ENCODE measurements at places on chromosomes 16 and 17. TPM values are rescaled to one million over a fixed set of nuclear protein-coding genes. Genes with fewer than 3 reads are reported as not detected.

The OR1F1 gene
- not detected for total RNA-seq

The TPSG1 gene
- total RNA-seq: not detected

The RRN3 gene
- total RNA-seq: 27.3 TPM

- peak; percentile 14 for DNase-seq
Measured at GRCh38 chr16:75462806-75463205, 1.7 kb downstream of the TMEM170A start.

The SMYD4 gene
- total RNA-seq: 12.1 TPM

- peak; percentile 12 for DNase-seq
Measured at GRCh38 chr16:46972429-46973206, 856 bp downstream of the DNAJA2 start.

DNA sequence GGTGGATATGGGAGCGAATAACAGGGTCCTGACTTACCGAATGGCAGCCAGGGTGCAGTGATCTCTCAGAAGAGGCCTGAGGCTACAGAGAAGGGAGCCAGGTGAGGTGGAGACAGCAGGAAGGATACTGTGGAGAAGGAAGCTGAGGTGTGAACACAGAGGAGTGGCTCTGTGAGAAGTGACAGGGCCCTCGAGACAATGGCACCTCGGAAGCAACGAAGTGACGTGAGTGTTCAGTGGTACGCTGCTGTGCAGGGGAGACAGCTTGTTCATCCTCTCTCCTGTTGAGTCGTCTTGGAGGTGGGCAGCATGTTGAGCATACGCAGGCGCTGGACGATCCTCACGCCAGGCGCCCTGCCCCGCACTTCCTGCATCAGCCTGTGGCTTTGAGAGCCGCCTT lies 390.3 kb downstream of the CPPED1 start:
- DNase-seq: no peak

Data from dermis microvascular lymphatic vessel endothelial cell (primary cell).